ENCODE measurements at places on chromosomes 6 and 20.

DNA sequence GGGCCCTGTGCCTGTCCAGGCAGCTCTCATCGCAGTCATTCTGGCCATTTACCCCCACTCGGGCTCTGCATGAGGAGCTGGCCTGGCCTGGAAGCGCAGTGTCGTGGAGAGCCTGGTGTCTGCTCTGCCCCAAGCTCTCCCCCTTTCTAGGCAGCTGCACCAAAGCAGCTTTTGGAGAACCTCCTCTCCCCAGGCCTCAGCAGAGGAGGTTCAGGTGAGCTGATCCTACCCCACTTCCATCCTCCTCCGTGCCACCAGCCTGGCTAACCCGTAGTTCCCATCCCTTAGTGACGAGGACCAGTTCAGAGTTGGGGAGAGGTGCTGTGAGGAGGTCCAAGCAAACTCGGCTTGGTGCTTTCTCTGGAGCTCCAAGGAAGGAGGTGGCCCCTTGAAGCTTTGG is 30.5 kb upstream of the PHACTR3 start:
- peak; percentile 41 for DNase-seq

DNA sequence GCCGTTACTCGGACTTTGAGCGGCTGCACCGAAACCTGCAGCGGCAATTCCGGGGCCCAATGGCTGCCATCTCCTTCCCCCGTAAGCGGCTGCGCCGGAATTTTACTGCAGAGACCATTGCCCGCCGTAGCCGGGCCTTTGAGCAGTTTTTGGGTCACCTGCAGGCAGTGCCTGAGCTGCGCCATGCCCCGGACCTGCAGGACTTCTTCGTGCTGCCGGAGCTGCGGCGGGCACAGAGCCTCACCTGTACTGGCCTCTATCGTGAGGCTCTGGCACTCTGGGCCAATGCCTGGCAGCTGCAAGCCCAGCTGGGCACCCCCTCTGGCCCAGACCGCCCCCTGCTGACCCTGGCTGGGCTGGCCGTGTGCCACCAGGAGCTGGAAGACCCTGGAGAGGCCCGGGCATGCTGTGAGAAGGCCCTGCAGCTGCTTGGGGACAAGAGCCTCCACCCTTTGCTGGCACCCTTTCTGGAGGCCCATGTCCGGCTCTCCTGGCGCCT is 7.2 kb downstream of the SNX21 start:
- DNase-seq = no peak

DNA sequence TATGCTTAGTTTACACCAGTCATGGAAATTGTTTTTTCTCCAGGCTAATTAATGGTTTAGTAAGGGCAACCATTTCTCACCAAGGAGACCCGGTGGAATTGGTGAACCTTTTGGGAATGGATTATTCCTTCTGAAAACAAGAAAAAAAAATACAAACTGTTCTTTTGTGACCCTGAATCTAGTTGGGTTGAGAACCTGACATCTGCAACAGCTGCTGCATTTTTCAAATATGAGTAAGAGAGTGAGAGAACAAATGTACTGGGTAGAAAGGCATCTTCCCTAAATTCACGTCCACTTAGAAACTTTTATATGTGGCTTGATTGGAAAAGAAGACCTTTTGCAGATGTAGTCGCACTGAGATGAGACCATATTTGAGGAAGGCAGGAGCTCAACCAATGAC is 553.4 kb upstream of the EPHA7 start:
- DNase-seq = no peak

DNA sequence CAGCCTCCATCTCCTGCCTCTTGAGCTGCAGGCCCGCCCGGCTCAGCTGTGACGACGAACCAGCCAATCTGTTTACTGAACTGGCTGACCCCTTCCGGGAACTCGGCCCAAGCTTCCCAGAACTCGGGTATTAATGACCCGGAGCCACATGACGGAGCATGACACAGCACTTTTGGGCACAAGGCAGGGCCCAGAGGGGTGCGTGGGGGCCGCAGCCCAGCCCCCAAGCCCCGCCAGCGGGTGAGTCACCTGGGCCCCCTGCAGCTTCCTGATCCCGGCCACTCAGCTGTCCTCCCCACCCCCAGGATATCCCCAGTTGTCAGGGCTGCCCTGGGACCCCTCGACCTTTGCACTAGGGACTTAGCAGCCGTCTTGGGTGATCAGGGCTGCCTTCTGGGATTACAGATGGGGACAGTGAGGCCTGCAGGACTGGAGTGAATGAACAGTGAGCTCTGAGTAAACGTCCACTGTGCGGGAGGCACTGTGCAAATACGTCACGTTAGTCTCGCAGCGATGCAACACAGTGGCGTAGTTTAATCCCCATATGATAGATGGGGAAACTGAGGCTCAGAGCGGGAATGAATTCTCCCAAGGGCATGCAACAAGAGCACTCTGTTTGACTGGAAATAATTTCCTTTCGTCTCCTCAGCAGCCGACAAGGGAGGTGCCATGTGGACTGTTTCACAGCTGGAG is 102.1 kb downstream of the CEBPB start:
- DNase-seq = peak; percentile 72

GRCh38 chr20:34369265-34369664 is 6.2 kb downstream of the ITCH start:
- DNase-seq = no peak

Data from islet precursor cell (in vitro differentiated cells).